Esophagus squamous epithelium (tissue), 5 donors: ENCODE measurements at places on chromosomes 4 and X.

GRCh38 chr4:140710908-140711622, 45.1 kb downstream of the TBC1D9 start:
- H3K4me3 ChIP-seq: no peak overlapping the region
- no peak overlapping the region for H3K27ac ChIP-seq
- H3K36me3 ChIP-seq: no peaks in the 10 kb centered on the region
- H3K27me3 ChIP-seq: no peaks in the 10 kb centered on the region

DNA sequence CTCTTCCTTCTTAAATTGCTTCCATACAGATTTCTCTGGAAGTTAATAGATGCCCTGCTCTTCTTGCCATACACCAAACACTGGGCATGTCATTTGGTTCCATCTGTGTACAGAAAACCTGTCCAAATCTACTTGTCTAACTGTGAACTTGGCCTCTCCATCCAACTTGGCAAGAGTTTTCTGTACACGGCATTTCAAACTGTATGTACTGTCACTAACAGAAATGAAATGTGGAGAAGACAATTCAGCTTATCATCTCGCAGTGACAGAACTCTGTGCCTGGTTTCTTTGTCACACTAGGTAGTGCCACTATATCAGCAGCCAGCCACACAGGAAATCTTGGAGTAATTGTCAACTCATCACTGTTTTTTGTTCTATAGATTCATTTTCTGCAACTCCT, 58.2 kb downstream of the CXXC4 start:
- no peak for DNase-seq
- no peak overlapping the region for H3K27ac ChIP-seq
- no peaks in the 10 kb centered on the region for H3K36me3 ChIP-seq
- H3K27me3 ChIP-seq: no peaks in the 10 kb centered on the region
- no peak overlapping the region for H3K4me3 ChIP-seq
- no peaks in the 10 kb centered on the region for H3K4me1 ChIP-seq

GRCh38 chr4:732911-733630, 27.4 kb downstream of the PCGF3 start:
- no peak overlapping the region for H3K4me3 ChIP-seq
- H3K27ac ChIP-seq: no peak overlapping the region
- H3K4me1 ChIP-seq: no peaks in the 10 kb centered on the region
- no peak for DNase-seq
- peaks cover 50% of the 10 kb centered on the region for H3K36me3 ChIP-seq
- no peaks in the 10 kb centered on the region for H3K27me3 ChIP-seq

DNA sequence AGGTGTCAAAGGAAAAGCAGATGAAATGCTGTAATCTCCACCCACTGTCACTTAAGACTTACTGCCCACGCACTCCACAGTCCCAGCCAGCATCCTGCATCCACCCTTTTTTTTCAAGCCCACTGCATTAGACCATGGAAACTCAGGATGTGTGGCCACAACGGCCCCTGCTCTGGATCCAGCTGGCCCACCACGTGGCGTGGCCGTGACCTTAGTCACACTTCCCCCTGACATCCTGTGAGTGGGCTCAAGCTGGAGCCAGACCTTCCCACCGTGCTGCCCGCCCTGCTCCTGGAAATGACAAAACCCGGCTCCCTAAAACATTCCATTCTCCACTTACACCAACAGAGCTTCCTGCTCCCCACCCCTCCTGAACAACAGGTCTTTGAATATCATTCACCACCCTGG, 588.3 kb upstream of the DIPK2B start:
- DNase-seq: no peak
- H3K27ac ChIP-seq: peak overlapping the region; percentile 67
- no peaks in the 10 kb centered on the region for H3K36me3 ChIP-seq
- H3K4me1 ChIP-seq: peaks cover 10% of the 10 kb centered on the region
- H3K27me3 ChIP-seq: no peaks in the 10 kb centered on the region
- no peak overlapping the region for H3K4me3 ChIP-seq

DNA sequence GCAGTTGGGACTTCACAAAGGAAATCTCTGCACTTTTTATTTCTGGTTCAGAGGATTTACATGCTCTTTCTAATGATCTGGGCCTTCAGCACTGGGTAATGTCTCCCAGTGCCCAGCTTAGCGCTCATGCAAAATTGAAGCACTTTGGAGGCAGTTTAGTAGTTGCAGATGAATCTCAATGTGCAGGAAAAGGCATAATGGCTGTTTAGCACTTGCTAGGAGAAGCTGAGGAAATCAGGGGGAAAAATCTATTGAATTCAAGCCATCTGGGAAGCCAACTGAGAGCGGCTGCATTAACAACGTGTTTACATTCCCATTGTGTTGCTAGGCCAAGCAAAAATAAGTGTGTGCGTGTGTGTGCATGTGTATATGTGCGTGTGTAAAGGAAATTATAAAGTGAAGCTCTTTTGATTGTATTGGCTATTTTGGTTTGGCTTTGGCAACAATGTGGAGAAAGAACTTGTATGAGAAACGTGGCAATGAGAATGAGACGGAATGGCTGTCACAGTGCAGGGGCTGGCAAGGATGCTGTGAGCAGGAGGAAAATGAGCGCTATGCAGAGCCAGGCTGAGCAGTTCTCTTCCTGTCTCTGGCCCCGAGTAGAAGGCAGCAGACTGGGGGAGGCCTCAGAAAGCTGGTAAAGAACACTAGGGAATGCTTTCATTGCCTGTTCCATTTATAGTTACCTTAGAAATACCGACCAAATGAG, 231.5 kb downstream of the UNC5C start:
- H3K4me3 ChIP-seq: no peak overlapping the region
- no peak for DNase-seq
- no peak overlapping the region for H3K27ac ChIP-seq
- H3K4me1 ChIP-seq: no peaks in the 10 kb centered on the region
- no peaks in the 10 kb centered on the region for H3K27me3 ChIP-seq

GRCh38 chrX:149939905-149940673, 1.8 kb upstream of the EOLA2 start:
- no peaks in the 10 kb centered on the region for H3K4me1 ChIP-seq
- H3K4me3 ChIP-seq: peak overlapping the region; percentile 57
- H3K36me3 ChIP-seq: no peaks in the 10 kb centered on the region
- peak; percentile 77 for DNase-seq
- H3K27ac ChIP-seq: peak overlapping the region; percentile 94

DNA sequence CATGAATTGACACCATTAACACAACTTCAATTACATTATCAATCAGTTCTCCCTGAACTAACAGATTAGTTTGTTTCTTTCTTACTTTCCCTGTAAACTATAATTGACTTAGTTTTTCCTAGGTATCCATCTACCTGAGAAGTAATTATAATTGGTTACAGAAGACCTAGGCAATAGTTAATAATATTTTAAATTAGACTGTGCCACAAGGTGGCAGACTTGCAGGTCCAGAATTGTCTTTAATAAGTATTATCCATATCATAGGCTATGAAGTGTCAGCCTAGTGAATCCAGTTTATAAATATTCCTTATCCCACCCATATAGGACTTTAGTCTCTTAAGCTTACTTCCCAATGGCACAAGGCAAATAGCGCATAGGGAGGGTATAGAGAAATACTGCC, 48.9 kb upstream of the FAM47B start:
- no peak for DNase-seq
- no peaks in the 10 kb centered on the region for H3K36me3 ChIP-seq
- no peaks in the 10 kb centered on the region for H3K4me1 ChIP-seq
- no peak overlapping the region for H3K4me3 ChIP-seq
- H3K27me3 ChIP-seq: no peaks in the 10 kb centered on the region
- no peak overlapping the region for H3K27ac ChIP-seq

- H3K4me3 ChIP-seq: no peak overlapping the region
- H3K4me1 ChIP-seq: no peaks in the 10 kb centered on the region
- DNase-seq: no peak
- no peak overlapping the region for H3K27ac ChIP-seq
- peaks cover 52% of the 10 kb centered on the region for H3K36me3 ChIP-seq
- no peaks in the 10 kb centered on the region for H3K27me3 ChIP-seq
These were observed 122.6 kb upstream of the BMPR1B start for GRCh38 chr4:94635177-94635576.

- H3K4me1 ChIP-seq: no peaks in the 10 kb centered on the region
- H3K36me3 ChIP-seq: no peaks in the 10 kb centered on the region
- no peak overlapping the region for H3K27ac ChIP-seq
These were observed 283.0 kb upstream of the GPC4 start for GRCh38 chrX:133698298-133698697.

DNA sequence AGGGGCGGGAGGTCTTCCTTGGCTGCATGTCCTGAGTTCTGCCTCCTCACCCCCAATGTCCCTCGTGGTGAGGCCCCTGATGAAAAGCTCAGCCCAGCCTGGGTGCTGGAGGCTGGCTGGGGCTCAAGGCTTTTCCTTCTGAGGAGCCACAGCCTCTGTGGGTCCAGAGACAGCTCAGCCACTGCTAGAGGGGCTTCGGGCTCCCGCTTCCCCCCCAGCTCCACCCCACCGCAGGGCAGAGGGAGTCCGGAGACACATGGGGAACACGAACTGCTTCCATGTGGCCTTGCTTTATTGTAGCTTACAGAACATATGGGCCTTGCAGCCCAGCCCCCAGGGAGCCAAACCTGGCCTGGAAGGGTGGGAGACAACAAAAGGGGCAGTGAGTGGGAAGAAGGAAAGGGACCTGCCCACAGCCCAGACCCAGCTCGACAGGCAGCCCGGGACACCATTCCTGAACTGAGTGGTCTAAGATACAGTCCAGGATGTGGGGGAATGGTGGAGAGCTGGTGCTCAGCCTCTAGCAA, 89.9 kb upstream of the NKX1-1 start:
- no peak for DNase-seq
- H3K27me3 ChIP-seq: peaks cover 62% of the 10 kb centered on the region
- no peak overlapping the region for H3K4me3 ChIP-seq
- H3K4me1 ChIP-seq: no peaks in the 10 kb centered on the region

DNA sequence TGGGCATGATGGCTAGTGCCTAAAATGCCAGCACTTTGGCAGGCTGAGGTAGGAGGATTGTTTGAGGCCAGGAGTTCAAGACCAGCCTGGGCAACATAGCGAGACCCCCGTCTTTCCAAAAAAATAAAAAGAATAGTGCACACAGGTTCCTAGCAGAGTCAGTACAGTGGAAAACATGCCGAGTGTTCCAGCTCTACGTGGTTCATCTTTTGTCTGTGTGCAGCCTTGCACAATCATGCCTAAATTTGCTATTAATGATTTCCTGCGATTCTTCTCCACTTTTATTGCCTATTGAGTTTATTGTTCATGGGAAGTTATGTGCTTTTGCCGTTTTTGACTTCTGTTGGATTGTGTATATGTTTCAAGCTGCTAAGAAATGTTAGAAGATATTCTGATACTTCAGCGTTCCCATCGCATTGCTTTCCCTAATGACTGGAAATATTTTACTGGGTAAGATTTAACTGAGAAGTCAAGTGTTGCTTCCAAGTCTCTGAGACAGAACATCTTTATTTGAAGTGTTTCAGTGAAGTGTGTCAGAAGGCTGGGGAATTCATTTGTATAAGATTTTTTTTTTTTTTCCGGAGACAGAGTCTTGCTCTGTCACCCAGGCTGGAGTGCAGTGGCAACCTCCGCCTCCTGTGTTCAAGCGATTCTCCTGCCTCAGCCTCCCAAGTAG, 11.3 kb downstream of the DOCK11 start:
- H3K27me3 ChIP-seq: no peaks in the 10 kb centered on the region
- H3K4me1 ChIP-seq: no peaks in the 10 kb centered on the region
- H3K4me3 ChIP-seq: no peak overlapping the region
- DNase-seq: no peak

DNA sequence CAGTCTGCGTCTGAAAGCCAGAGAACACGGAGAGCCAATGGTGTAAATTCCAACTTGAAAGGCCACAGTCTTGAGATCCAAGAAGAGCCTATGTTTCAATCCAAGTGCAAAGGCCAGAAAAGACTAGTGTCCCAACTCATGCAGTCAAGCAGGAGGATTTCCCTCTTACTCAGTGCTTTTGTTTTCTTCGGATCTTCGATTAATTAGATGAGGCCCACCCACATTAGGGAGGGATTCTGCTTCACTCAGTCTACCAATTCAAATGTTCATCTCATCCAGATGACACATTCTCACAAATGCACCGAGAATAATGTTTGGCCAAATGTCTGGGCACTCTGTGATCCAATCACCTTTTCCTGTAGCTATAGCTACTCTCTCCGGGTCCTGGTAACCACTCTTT, 91.5 kb upstream of the S100G start:
- H3K27ac ChIP-seq: no peak overlapping the region
- H3K4me3 ChIP-seq: no peak overlapping the region
- no peaks in the 10 kb centered on the region for H3K27me3 ChIP-seq
- H3K36me3 ChIP-seq: no peaks in the 10 kb centered on the region
- DNase-seq: no peak
- H3K4me1 ChIP-seq: no peaks in the 10 kb centered on the region

DNA sequence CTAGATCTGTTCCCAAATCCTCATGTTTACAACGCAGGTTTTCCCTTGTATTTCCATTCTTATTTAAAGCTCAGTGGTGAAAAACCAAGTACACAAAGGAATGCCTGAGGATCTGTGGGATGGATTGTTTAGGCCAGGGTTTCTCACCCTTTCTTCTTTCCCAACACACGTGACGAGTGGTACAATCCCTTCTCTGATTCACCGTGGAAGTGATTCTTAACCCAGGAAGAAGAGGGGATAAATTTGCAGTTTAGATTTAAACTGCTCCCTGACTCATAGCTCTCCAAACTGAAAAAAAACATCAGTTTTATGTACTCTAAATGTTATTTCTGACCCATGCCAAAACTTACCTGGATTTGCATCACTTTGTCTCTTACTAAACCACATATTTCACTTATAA, 17.0 kb downstream of the PAQR3 start:
- H3K27ac ChIP-seq: no peak overlapping the region
- no peaks in the 10 kb centered on the region for H3K4me1 ChIP-seq
- no peaks in the 10 kb centered on the region for H3K27me3 ChIP-seq
- no peak overlapping the region for H3K4me3 ChIP-seq
- peaks cover 3% of the 10 kb centered on the region for H3K36me3 ChIP-seq

GRCh38 chr4:174248407-174248806, 35.1 kb downstream of the FBXO8 start:
- H3K4me3 ChIP-seq: no peak overlapping the region
- H3K36me3 ChIP-seq: no peaks in the 10 kb centered on the region
- no peaks in the 10 kb centered on the region for H3K27me3 ChIP-seq
- no peak overlapping the region for H3K27ac ChIP-seq

GRCh38 chrX:115018944-115019343, 1.5 kb upstream of the IL13RA2 start:
- DNase-seq: no peak
- no peaks in the 10 kb centered on the region for H3K36me3 ChIP-seq
- H3K4me3 ChIP-seq: no peak overlapping the region
- no peaks in the 10 kb centered on the region for H3K4me1 ChIP-seq

DNA sequence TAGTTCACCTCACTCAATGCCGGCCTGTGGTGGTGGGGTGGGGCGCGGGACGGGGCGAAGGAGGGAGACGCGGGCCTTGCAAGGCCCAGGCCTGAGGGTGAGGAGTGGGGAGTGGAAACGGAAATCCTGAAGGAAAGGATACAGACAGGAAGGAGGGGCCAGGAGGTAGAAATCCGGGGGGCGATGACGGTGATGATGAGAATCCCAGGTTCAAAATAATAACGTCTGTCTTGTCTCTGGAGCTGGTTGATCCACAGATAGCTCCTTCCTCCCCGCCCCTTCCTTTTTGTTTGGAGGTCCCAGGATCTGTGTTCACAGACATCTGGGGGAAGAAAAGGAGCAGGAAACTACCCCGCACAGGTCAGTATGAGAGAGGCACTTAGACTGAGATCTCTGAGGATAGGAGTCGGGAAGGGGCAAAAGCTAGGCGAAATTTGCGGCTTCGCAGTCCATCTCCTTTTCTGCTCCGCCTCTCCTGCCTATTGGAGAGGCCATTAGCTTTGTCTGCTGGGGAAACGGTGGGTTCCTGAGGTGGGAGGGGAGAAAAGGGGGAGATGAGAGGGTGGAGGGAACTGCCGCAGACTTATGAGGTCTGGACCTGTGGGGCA, 746 bp downstream of the TCEAL7 start:
- H3K36me3 ChIP-seq: no peaks in the 10 kb centered on the region
- no peak for DNase-seq
- peak overlapping the region; percentile 28 for H3K4me3 ChIP-seq
